ENCODE measurements at places on chromosomes 12 and 14.

- no peak for DNase-seq
Measured at GRCh38 chr14:34623506-34623905, 6.4 kb downstream of the SNX6 start.

DNA sequence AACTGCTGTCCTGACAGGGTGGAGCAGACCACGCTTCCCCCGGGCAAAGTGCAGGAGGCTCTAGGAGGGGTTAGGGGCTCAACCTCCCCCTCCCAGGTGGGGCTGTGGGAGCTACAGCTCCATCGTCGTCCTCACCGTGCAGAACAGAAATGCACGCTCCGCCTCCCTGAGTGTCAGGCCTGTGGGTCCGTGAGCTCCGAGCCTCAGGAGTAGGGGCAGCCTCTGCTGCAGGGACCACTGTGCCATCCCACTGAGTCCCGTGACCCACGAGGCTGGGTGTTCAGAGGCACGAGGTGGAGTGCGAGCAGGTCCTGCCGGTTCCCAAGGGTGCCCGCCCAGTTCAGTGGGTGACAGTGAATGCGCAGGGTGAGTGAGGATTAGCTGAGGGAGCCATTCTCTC is 48.6 kb downstream of the CACNA1C start:
- no peak for DNase-seq

DNA sequence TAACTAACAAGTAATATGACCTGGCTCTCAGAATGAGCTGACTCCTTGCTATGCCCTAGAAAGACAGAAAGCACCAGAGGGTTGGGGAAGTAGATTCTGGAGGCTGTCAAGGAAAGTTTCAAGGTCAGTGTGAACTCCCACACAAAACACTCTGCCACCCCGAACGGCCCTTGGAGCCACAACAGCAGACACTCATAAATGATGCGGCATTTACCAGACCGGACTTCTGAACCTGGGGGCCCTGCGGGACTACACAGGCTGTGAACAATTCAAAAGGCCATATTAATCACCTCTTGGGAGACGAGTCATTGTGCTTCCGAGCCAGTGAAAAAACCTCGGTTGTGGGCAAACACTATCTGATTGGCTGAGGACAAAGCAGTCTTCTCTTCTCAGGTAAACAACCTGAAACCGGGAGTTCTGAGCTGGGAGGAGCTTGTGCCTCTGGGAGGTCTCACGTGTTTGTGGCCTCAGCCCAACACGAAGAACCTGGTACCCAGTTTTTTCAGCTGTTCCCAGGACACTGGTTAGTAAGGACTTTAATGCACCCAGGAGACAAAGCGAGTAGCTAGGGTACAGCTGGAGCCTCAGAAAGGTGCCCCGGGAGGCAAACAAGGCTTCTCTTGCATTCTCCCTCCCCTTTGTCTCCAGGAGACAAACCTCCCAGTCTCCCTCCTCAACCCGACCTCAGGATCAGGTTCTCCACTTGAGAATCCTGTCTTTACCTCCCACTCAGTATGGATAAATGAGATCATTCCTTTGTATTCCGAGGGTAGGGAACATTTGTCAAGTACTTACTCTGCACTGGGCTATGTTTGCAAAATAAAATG is 35.3 kb downstream of the VWF start:
- no peak for DNase-seq

GRCh38 chr12:121992059-121992879 is 29.4 kb upstream of the BCL7A start:
- no peak for DNase-seq

- DNase-seq, result no peak
Measured at GRCh38 chr14:65223636-65224035, 121.3 kb upstream of the MAX start.

DNA sequence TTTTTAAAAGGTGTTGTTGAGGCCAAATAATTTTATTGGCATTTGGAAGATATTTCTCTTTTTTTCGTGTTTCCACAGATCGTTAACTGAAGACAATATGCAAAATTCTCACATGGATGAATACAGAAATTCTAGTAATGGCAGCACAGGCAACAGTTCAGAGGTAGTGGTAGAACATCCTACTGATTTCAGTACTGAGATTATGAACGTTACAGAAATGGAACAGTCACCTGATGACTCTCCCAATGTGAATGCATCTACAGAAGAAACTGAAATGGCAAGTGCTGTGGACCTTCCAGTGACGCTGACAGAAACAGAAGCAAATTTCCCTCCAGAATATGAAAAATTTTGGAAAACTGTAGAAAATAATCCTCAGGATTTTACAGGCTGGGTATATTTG is 11.2 kb downstream of the PRPF39 start:
- no peak for DNase-seq
